ENCODE measurements at places on chromosomes 5 and 9. TPM values are rescaled to one million over a fixed set of nuclear protein-coding genes. Genes with fewer than 3 reads are reported as not detected.

The FOXD4L3 gene
- not detected for total RNA-seq

The SCGB3A1 gene
- total RNA-seq = not detected

The HAPLN1 gene
- total RNA-seq = 1.4 TPM

The GFI1B gene
- total RNA-seq = not detected

The GRAMD2B gene
- total RNA-seq = 69.6 TPM

The DBH gene
- total RNA-seq = not detected

The POLK gene
- total RNA-seq = 72.8 TPM
